ENCODE measurements at places on chromosomes 16 and 17. TPM values are rescaled to one million over a fixed set of nuclear protein-coding genes. Genes with fewer than 3 reads are reported as not detected.

DNA sequence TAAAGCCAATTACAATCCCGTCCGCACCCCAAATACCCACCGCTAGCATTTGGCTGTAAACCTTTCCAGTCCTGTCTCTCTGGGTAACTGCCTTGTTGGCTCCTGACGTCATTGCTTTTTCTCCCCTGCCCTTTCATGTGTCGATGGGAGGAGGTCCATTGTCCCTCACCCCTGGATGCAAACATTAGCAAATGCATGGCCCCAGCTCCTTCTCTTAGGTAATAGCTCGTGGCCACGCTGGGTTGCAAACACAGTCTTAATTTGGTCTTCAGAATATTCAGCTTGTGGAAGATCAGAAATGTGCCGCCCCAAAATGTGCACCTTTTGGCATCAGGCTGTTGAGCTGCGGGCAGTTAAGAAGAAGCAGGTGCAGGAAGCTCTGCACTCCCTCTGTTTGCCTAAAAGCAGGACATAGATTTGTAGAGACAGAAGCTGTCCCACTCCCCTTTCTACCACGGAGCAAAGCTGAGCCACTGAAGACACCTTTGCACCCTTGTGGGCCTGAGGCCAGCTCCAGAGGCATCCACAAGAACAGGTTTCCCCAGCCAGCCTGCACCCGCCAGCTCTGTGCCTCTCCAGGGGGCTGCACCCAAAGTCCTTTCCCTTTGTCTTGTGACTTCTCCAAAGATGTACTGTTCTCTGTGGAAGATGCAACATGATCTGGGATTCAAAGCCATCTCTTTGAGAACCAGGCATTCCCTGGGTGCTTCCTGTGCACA lies 127.3 kb downstream of the MGAT5B start:
- peak; percentile 88 for DNase-seq
- peaks cover 27% of the 10 kb centered on the region for H3K27me3 ChIP-seq
- H3K4me3 ChIP-seq = no peak overlapping the region
- no peaks in the 10 kb centered on the region for H3K36me3 ChIP-seq
- no peak overlapping the region for H3K27ac ChIP-seq

DNA sequence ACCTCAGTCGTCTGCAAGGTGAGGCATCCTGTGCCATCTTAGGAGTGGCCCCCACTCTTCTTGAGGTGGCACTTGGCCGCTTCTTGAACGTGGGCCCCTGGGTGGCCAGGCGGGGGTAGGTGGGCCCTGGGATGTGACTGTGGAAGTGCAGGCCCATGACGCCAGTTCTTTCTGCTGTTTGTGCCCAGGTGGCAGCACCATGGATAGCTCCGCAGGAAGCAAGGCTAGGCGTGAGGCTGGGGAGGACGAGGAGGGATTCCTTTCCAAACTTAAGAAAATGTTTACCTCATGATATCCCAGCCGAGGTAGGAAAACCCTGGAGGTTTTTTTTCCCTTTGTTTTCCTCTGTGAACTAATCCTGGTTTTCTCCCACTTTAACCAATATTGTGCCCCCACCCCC lies 19.8 kb downstream of the NMRAL1 start:
- DNase-seq = no peak
- peaks cover 19% of the 10 kb centered on the region for H3K4me1 ChIP-seq
- no peaks in the 10 kb centered on the region for H3K27me3 ChIP-seq
- H3K27ac ChIP-seq = no peak overlapping the region
- H3K36me3 ChIP-seq = peaks cover 34% of the 10 kb centered on the region
- H3K4me3 ChIP-seq = no peak overlapping the region

GRCh38 chr16:89821438-89822187 lies 5.2 kb upstream of the FANCA start:
- peaks cover 87% of the 10 kb centered on the region for H3K4me1 ChIP-seq
- DNase-seq = peak; percentile 81
- H3K27ac ChIP-seq = peak overlapping the region; percentile 98
- no peaks in the 10 kb centered on the region for H3K27me3 ChIP-seq
- no peaks in the 10 kb centered on the region for H3K36me3 ChIP-seq

PRSS22 gene
- polyA plus RNA-seq = 0.32 TPM

DNA sequence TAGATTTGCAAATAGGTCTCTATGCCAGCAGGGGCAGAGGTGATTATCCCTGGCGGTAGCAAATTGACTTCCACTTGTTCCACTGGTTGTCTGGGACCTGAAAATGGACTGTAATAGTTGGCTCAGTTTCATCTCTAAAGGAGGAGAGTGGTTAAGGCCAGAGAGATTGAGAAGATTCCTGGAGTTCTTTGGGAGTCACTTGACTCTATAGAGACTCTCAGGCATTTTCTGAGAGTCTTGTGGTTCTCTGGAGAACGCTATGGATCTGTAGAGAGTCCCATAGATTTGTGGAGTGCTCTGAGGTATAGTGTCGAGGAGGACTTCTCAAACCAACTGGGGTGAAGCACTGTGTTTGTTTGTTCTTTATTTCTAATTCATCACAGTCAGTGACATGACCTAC lies 8.9 kb upstream of the PMP22 start:
- DNase-seq = no peak
- H3K27me3 ChIP-seq = no peaks in the 10 kb centered on the region
- H3K4me1 ChIP-seq = no peaks in the 10 kb centered on the region
- no peaks in the 10 kb centered on the region for H3K36me3 ChIP-seq
- H3K27ac ChIP-seq = no peak overlapping the region

RCVRN gene
- polyA plus RNA-seq = not detected

DNA sequence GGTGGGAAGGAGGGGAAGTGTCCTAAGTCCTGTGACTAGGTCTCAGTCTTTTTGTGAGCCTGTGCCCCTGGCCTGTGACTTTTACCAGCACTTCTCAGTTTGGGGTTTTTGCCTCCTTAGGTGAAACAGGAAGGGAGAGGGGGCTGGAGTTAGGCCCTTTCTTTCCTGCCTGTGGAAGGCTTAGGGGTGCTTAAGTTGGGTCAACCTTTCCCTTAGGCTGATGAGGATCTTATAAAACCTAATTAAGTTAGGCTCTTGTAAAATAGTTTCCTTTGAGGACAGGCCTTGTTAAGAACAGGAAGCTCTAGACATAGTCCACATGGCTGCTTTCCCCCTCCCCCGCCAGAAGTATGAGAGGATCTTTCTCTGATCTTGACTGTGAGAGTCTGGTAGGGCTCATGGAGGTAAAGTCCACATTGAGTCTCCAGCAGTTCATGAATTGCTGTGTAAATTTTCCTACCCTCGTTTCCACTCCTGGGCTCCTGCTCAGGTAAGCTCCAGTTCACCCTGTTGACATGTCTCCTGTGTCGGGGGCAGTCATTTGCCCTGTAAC lies 17.0 kb upstream of the DNASE1 start:
- H3K4me1 ChIP-seq = peaks cover 47% of the 10 kb centered on the region
- peak overlapping the region; percentile 70 for H3K27ac ChIP-seq
- DNase-seq = peak; percentile 60
- H3K4me3 ChIP-seq = no peak overlapping the region
- H3K36me3 ChIP-seq = 0 out of 3 replicates have a peak, but pooled peaks cover 2% of the 10 kb centered on the region
- H3K27me3 ChIP-seq = no peaks in the 10 kb centered on the region

TBC1D3H gene
- not detected for polyA plus RNA-seq

DNA sequence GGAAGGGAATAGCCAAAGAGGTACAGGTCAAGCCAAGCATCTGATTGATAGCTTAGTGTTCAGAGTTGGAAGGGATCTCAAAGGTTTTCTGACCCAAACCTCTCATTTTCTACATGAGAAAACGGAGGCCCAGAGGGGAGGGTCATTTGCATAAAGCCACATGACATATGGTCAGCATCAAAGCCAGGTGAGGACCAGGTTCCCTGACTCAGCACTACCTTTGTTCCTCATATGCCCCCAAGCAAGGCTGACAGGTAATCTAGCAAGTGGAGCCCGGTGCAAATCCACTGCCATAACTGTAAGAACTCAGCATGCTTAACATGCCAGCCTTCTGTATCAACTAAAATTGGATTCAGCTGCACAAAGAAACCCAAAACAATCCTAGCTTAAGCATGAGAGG lies 28.2 kb upstream of the CCL1 start:
- no peak overlapping the region for H3K27ac ChIP-seq
- no peaks in the 10 kb centered on the region for H3K4me1 ChIP-seq
- H3K36me3 ChIP-seq = no peaks in the 10 kb centered on the region
- DNase-seq = no peak
- H3K27me3 ChIP-seq = no peaks in the 10 kb centered on the region

DNA sequence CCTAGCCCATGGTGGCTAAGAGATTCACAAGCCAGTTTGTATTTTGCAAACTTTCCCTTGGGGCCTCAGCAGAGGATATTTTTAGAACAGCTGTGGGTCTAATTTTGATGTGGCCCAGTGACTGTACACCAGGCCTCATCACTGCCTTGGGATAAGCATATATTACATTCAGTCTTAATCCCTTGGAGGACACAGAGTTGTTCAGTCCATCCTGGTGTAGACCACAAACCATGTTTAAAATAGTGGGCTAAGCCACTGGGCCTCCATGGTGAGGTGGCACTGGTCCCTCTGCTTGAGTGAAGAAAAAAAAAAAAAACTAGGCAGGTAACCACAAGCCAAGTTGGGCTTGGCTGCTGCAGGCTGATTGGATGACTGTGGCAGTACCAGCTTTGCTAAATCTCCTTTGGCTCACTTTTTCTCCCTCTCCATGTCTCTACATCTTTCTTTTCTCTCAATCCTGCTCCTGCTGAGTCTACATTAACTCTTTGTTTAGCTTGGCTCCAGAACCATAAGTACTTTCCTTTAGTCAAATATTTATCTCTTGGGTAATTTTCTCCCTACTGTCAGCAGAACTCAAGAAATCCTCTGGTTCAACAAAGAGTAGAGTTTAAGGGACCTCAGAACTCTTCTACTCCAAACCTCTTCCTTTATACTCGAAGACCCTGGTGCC lies 120.0 kb upstream of the TBX2 start:
- H3K36me3 ChIP-seq = no peaks in the 10 kb centered on the region
- H3K4me1 ChIP-seq = peaks cover 6% of the 10 kb centered on the region
- DNase-seq = no peak
- no peak overlapping the region for H3K27ac ChIP-seq

CAMKK1 gene
- polyA plus RNA-seq = 2.1 TPM
